ENCODE measurements at places on chromosomes 3 and 15.

DNA sequence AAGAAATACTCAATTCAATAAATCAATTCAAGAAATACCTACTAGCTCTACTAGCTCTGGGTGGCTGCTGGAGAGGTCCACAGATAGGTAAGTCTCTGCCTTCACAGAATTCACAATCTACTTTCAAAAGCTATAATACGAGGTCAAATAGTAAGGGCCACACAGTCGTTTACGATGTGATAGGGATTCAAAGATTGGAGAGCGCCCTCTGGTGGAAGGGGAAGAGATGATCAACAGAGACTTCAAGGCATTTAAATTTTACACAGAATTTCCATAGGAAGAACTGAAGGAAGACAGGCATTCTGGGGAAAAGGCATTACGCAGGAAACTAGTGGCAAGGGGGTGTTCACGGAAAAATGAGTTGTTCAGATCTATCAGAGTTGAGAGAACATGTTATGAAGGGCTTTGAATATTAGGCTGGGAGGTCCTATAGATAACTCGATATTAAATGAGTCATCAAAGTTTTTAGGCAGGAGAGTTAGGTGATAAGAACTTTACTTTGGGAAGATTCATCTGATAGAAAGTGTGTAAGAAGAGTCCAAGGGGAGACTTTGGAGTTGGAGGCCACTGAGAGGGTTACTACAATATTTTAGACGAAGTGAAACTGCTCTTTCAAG lies 128.8 kb downstream of the FRMD5 start:
- peak; percentile 42 for DNase-seq

DNA sequence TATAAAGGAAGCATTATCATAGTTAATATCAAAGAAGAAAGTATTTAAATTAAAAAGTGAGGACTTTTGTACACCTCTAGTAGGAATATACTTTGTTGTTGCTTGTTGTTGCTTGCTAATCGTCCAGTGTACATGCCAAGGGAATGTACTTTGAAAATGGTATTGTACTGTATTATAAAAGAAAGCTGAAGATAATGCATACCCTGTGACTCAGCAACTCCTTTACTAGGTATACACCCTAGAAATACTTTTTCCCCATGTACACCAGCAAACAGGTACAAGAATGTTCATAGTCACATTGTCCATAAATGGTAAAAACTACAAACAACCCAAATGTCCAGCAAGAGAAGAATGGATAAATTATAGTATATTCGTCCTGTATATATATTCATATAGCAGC lies 12.0 kb downstream of the TTBK2 start:
- no peak for DNase-seq

- no peak for DNase-seq
Measured at GRCh38 chr3:42688487-42689420, 3.4 kb downstream of the KLHL40 start.

DNA sequence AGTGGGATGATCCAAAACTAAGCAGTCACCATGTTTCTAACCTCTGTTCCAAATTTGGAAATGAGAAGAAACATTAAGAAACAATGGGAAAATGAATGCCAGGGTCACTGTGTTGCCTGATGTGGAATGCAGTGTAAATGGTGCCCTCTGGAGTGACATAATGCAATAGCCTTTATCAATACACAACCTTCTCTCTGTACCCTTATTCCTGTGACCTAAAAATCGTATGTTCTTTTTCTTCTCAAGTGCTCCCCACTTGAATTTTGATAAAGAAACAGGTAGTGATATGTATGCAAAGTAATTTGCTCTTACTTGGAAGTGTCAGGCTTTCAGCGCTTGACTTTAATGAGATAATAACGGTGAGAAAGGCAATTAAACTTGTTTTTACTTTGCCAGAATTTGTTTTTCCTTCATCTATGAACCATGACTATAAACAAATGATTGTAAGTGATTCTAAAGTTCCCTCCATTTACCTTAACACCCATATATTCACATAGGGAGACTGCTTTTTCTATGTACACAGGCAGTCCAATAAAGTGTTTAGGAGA lies 145.8 kb upstream of the THRB start:
- no peak for DNase-seq

GRCh38 chr15:66027268-66027805 lies 158.0 kb downstream of the RAB11A start:
- no peak for DNase-seq

DNA sequence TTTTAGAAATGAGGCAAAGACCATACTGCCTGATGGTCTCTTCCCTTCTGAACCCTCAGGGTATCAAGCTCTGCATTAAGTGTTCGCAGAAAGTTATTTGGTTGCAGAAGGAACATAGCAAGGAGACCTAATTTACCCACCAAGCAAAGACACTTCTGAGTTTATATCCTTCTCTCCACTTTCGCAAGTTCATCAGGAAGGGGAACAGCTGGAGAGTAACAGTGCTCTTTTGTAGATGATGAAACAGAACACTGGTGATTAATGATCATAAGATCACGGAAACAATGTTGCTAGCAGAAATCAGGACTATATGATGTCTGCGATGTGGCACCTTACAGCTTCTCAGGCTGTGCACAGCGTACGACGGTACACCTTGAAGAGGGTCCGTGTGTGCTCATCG lies 62.1 kb downstream of the NCEH1 start:
- DNase-seq: no peak

GRCh38 chr3:54878145-54878544 lies 49.7 kb downstream of the LRTM1 start:
- no peak for DNase-seq

DNA sequence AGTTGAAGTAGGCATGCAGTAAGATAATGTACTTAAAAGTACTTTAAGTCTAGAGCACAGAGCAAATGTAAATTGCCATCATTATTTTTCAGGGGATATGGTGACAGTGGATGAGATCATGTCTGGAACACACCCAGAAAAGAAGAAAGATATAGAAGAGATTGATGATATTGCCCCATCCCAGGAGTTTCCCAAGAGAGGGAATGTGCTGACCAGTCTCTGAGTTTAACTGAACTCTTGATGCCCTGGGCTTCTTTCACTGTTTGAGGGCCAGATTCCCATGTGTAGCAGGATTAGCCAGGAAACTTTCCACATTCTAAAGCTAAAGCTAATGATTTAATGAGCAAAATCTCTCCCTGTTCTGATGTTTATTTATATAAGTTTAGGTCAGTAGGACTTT lies 366.8 kb upstream of the UMPS start:
- DNase-seq: no peak

DNA sequence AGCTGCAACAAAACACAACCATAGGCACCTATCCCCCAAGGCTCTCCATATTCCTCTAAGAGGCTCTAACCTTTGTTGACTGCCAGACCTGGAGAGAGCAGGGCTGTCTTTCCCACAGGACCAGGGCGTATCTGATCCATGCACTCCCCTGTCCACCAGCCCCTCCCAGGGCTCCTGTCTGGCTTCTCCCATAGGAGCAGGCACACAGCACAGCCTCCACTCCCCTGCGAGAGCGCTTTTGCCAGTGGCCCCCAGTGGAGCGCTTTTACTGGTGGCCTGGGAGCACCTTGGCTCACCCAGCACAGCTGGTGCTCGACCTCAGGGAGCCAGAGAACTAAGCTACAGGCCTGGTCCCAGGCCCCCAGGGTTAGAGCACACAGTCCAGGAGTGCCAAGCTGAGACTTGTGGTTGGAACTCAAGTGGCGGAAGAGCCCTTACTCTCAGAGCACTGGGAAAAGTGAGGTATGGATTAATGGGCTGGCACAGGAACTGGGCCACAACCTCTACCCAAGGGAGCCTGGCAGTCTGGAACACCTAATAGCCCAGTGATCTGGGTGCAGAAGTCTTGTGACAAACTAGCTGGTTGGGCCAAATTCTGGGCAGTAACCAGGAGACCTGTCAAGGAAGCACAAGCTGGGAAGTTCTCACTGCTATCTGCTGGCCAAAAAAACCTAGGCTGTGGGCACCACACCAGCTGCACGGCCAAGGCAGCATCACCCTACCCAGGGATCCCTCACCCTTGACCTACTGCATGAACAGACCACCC lies 79.6 kb downstream of the PPP2R3A start:
- DNase-seq: no peak

DNA sequence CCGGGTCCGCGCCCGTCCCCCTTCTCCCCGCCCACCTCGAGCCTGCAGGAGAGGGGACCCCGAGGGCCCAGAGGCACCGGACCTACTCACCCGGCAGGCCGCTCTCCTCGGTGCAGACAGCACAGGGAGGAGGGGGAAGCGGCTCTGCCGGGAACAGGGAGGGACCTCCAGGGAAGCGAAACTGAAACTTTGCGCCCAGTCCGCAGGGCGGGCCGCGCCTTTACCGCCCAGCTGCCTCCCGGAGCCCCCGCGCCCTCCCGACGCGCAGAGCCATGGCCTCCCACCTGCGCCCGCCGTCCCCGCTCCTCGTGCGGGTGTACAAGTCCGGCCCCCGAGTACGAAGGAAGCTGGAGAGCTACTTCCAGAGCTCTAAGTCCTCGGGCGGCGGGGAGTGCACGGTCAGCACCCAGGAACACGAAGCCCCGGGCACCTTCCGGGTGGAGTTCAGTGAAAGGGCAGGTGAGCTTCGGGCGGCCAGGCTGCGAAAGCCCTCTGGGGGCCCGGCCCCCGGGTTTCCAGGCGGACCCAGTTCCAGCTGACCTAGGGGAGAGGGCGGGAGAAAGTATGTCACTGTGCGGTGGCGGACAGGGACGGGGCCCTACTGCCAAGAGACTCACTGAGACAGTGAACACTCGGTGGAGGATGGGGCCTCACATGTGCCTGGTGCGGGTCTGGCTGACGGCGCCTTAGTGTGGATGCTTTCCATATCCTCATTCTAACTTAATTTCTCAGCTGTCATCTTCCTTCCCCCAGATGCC lies at the start of the genes DTX3L and PARP9:
DTX3L (plus strand) TSS at position 184 of the 758 bp plus-strand sequence; CDS start at position 273, 89 bp downstream.
PARP9 (minus strand) TSS at position 146 of the 758 bp plus-strand sequence. CDS start 4,680 bp downstream, outside the sequence.
- peak; percentile 57 for DNase-seq

GRCh38 chr15:40495516-40495915 lies 24.7 kb downstream of the CHST14 start:
- DNase-seq: no peak

- DNase-seq: no peak
Measured at GRCh38 chr15:89482139-89482538, 14.2 kb downstream of the RHCG start.

GRCh38 chr15:79314811-79315210 lies 3.9 kb downstream of the TMED3 start:
- DNase-seq: no peak

- DNase-seq: peak; percentile 24
Measured at GRCh38 chr3:128383316-128384235, 83.1 kb downstream of the DNAJB8 start.
